ENCODE measurements at places on chromosomes 13 and 19.

DNA sequence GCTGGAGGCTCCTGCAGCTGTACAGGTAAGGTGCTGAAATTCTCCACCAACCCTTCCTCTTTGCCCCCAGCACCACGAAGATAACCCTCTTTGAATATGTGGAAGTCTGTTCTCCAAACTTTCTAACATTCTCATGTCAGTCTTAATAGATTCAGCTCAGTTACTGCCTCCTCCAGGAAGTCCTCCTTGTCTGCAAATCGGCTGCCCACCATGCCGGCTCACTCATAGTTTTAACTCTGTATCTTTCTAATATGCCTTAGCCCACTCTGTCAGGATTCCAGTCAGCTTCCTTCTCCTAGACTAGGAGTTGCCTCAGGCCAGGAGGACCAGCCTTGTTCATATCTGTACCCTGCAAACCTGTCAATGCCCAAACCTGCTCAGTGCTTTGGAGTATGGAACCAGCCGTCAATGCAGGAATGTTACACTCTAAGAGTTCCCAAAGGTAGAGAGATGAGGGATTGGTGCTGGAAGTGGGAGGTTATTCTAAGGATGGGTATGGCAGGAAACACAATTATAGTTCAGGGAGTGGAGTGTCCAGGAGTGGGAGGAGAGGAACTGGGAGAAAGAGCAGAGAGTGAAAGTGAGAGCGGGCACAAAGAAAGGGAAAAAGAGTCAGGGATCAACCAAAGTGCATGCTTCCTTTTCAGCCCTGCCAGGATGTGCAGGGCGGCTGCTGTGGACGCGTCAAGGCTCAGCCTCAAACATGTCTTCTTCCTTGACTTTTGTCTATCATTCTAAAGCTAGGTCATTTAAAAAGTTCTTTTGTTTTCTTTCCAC is 38.0 kb upstream of the ALOX5AP start:
- ATAC-seq: no peak

DNA sequence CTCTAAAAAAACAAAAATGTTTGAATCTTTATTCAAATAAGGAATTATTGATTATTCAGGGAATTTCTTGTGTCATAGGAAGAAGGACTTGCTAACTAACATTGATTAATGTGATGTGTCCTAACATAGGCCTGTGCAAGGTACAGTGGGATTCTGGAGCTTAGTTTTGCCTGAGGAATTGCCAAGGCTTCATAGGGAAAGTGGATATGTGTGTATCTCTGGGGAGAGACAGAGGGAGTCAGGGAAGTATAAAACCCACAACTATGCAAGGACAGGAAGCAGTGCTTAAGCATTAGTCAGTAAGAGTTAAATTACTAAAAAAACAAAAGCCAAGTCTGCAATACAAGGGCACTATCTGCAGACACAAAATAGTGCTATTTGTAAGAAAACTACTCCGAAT is 59.6 kb downstream of the WDFY2 start:
- peak; percentile 22 for ATAC-seq

DNA sequence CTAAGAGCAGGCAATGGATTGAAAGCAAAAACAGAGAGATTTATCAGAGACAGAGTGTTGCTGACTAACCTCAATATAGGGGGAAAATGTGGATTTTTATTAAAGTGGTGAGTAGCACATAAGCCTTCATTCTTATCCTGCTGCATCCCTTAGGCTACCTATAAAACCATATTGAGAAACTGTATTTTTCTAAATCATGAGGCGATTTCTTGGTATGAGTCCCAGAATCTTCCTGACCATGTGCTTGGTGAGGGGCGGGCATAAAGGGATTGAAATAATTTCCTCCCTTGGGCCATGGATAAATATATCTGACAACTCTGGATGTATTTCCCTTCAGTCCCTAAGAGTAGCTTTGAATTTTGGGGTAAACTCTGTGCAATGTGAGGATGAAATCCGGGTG is 72.8 kb downstream of the EFNB2 start:
- no peak for ATAC-seq

GRCh38 chr19:35317464-35318043 is 11.4 kb upstream of the CD22 start:
- ATAC-seq: no peak

DNA sequence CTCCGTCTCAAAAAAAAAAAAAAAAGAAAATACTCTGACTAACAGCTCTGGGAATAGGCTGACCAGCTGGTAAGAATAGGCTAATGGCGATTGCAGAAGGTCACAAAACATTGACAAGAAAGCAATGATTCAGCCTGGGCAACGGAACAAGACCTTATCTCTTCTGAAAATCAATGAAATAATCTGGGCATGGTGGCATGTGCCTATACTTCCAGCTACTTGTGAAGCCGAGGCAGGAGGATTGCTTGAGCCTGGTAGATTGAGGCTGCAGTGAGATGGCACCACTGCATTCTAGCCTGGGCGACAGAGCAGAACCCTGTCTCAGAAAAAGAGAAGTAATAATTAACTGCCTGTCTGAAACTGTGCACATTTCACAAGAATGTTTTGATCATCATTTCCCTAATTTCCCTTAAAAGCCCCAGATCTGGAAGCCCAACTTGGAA is 18.8 kb upstream of the MTRF1 start:
- no peak for ATAC-seq

- no peak for ATAC-seq
These were observed 1.4 kb downstream of the EFNB2 start for GRCh38 chr13:106533943-106534638.

DNA sequence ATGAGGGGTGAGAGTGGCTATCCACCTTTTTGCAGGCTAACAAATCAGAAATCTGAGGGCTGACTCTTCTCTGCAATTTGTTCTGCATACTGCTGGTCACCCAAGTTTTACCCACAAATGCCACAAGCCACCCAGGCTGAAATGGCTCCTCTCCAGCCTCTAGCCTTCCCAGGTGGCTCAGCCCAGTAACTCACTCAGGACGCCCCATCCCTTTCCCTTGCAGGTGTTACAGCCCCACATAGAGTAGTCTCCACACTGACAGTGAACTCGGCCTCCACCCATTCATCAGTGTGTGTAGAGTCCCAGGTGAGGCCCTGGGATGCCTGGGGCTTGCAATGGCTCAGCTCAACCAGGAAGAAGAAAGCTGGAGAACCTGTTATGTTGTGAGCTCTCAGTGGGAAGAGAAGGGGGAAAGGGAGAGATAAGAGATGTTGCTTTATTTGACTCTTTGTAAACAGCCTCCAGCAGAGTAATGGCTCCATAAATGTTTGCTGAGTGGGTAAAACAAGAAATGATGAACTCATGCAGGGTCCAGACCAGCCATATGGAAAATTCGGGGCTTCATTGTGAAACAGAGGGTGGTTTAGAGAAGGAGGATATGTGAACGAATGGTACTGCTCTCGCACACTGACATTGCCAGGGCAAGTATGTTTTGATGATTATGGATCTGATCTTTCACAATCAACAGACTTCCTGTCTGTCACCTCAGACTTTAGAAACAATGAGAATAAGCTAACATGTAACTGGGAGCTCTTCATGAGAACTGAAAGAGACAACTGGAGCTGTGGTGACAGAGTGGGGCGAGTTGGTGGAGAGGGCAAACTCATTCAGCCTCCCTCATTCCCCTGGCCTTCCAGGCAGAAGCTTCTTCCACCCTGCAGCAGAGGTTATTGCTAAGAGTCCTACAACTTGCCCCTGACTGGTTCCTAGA is 74.2 kb upstream of the RFC3 start:
- ATAC-seq: peak; percentile 52

DNA sequence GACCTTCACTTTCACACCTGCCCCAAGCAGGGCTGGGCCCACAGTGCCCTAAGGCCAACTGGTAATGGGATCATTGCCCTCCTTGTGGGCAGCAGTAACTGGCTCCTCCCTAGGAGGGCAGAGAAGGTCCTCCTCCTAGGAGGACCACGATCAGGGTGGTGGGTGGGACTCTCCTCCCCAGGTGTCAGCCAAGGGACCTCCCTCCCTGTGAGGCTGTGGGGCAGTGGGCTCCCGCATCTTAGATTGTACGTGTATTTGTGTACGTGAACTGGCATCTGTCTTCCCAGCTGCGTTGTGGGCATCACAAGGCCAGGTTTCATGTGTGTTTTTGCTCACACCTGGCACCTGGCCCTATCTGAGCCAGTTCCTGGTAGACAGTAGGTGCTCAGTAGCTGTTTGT is 111.8 kb downstream of the SOX1 start:
- ATAC-seq: no peak

DNA sequence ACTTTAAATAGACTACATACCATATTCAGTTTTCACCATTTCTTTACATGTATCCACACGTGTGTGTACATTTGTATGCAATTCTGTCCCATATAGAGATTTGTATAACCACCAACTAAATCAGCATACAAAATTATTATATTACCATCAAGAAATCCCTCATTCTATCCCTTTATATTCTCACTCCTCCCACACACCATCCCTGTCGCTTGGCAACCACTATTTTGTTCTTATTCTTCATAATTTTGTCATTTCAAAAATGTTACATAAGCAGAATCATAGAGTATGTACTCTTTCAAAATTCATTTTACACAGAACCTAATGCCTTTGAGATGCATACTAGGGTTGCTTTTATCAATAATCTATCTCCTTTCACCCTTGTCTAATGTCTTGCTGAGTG is 740.5 kb downstream of the SLITRK5 start:
- no peak for ATAC-seq

DNA sequence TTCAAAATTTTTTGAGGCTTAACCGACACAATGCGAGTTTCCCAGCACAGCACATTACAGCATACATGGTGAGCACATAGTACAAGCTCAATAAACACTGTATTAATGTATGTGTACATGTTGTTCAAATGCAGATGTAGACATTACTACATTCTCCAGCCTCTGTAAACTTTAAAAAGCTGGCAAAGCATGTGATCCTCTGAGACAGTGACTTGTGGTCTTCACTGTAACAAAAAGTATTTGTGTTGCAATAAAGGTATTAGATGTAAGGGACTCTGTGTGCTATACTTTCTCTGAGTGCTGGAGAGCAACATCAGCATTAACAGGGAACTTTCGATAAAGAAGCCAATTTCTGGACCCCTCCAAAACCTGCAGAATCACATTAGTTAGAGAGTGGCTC is 46.4 kb upstream of the ZNF254 start:
- ATAC-seq: no peak

DNA sequence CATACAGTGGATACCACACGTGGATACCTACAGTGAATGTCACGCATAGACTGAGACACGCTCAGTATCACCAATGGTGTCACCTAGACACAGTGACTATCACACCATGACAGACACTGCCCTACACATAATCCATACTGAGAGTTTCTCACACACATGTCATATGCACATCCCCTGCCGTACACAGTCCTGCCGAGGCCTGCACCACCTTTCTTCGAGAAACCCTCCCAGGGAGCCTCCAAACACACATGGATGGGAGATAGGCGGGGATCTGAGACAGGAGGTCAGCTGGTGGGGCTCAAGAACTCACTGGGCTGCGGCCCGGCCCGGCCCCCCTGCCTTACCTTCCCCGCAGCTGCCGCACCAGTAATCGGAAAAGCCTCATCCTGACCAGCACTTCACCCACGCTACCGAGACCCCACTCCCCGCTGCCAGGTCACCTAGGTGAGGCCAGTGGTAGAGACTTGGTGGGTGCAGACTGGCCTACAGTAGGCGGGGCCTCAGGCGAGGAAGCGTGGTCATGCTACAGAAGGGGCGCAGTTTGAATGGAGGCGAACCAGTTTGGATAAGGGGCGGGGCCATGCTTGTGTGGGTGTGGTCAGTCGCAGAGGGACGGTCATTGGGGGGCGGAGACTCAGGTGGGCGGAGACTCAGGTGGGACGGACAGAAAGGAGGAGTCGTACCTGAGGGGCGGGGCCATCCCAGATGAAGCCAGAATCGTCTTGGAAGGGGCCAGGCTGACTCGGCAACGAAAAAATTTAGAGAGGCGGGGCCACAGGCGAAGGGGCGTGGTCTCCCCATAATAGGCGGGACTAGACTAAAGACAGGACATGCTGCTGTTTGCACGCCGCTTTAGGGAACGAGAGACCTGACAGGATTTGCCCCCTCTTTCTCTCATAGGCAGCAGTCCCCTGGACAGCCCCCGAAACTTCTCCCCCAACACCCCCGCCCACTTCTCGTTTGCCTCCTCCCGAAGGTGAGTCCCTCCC is 2.1 kb downstream of the MAST1 start:
- ATAC-seq: peak; percentile 40

- peak; percentile 2 for ATAC-seq
These were observed 4.8 kb downstream of the STK24 start for GRCh38 chr13:98571955-98572662.

DNA sequence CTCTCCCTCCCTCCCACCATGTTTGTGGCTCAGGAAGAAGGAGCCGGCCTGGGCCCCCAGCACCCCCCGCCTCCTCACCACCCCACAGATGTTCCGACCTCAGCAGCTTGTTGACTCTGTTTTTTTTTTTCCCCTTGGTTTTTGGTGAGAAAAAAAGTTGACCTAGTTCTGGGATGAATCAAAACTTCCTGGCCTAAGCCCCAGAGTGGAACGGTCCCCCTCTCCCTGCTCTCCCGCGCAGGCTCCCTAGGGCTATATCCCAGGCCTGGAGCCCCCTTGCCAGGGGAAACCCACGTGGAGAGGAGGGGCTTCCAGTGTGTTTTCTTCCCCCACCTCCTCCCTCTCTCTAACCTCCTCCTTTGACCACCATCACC is 4.0 kb downstream of the COL5A3 start:
- ATAC-seq: peak; percentile 52

All from activated T-helper 17 cell treated with anti-CD3 and anti-CD28 coated beads, Interleukin-2, amount 50 U/mL, for 72 hours (primary cell).